ENCODE measurements at places on chromosomes 5 and 9.

GRCh38 chr9:115050002-115050490 is 67.9 kb downstream of the TNC start:
- DNase-seq: no peak

- DNase-seq: peak; percentile 55
Observed at GRCh38 chr9:101486693-101487442, 46.8 kb upstream of the RNF20 start.

DNA sequence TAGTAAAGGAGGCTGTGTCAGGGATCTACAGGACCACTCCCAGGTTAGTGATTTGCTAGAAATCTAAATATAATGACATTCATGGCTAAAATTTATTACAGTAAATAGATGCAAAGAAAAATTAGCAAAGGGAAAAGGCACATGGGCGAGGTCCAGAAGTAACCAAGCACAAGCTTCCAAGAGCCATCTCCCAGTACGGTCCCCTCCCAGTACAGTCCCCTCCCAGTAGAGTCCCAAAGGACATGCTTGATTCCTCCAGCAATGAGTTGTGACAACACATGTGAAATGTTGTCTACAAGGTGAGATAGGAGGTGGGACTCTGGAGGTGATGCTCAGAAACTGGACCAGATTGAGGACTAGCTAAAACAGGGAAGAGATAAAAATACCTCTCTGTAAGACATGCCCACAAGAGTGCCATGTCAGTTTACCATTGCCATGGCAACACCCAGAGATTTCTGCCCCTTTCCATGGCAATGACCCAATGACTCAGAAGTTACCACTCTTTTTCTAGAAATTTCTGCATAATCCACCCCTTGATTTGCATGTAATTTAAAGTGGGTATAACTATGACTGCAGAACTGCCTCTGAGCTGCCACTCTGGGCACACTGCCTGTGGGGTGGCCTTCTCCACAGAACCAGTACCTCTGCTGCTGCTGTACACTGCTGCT is 27.9 kb upstream of the CEMIP2 start:
- no peak for DNase-seq

GRCh38 chr9:83622433-83622938 is 457 bp upstream of the IDNK start:
- peak; percentile 86 for DNase-seq

- no peak for DNase-seq
Observed at GRCh38 chr9:122216798-122217418, 11.8 kb downstream of the LHX6 start.

All from femur (tissue), 1 donor.